ENCODE measurements at places on chromosomes 2 and 18.

DNA sequence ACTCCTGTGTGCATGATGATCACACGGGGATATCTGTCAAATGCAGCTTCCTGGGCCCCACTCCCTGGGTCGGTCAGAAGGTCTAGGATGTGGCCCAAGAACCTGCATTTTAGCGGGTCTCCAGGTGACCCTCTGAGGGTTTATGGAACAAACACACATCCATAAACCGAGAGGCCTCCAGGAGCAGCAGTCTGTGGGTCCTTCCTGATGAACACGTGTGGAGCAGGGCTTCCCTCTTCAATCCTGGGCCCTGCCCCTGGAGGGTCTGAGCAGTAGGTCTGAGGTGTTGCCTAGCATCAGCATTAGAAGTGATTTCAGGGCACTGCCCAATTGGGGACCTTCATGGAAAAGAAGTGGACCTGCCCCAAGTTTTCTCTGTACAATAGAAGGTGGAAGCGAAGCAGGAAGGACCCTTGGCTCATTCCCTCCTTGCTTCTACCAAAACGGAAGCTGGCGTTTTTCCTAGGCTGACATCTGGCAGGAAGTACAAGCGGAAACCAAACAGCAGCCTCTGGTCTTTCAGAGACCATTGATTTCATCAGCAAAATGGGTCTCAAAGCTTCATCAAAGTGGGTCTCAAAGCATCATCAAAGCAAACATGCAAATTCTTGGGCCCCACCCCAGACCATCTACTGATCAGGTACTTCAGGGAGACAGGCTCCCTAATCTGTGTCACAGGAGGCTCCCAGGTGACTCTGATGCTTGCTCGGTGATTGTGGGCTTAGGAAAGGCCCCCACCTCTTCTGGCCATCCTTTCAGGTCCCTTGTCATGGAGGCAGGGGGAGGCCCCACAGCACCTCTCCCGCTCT lies 30.7 kb downstream of the INO80C start:
- DNase-seq, result no peak

DNA sequence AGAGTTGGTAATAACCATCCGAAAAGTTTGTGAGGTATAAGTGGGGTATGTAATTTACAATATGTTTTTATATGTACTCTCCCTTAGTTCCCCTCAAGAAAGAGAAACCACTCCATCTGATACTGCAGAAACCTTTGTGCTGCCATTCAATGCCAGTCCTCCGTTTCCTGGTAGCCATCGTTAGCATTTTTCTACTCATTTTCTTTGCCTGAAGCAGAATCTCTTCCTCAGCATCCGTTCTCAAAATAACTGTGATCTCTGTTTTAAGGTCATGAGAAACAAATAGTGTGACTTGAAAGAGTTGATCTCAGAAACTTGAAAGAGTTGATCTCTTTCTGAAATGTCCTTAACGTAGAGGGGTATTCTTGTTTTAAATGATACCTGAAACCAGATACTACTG lies 996 bp downstream of the PTCD3 start:
- DNase-seq, result no peak

- DNase-seq, result no peak
Measured at GRCh38 chr2:217804791-217805667, 197.8 kb downstream of the TNS1 start.

GRCh38 chr2:45312275-45312674 lies 298.8 kb downstream of the SRBD1 start:
- DNase-seq, result no peak

GRCh38 chr2:174007010-174007409 lies 41.8 kb upstream of the SP3 start:
- no peak for DNase-seq

DNA sequence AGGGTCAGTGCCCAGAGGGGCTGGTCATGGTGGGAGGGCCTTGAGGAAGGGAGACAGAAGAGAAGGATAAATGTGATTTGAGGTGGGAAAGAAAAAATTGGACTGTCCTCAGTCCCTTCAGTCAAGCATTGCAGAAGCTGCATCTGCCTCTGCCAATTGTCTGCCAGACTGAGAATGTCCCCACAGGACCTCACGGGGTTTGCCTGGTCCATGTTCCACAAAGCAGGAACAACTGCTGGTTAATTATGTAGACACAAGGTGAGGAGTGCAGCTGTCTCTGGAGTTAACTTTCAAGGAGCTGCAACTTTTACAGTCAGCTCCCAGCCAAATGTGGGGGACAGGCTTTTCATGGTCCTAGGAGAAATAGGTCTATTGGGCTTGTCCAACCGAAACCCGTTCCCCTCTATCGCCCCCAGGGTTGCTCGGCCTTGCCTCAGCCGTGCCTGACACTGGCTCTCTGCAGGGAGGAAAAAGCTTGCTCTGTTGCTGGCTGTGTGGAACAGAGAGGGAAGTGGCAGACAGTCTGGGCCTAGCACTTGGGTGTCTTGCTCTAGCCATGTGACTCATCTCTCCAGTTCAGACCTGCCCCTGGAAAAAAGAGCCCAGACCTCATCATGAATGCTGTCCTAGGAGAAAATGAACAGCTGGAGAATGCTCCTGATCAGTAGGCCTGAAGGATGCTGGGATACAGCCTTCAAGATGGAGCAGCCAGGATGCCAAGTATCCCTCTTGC lies 31.1 kb upstream of the PAX8 start:
- DNase-seq, result no peak

DNA sequence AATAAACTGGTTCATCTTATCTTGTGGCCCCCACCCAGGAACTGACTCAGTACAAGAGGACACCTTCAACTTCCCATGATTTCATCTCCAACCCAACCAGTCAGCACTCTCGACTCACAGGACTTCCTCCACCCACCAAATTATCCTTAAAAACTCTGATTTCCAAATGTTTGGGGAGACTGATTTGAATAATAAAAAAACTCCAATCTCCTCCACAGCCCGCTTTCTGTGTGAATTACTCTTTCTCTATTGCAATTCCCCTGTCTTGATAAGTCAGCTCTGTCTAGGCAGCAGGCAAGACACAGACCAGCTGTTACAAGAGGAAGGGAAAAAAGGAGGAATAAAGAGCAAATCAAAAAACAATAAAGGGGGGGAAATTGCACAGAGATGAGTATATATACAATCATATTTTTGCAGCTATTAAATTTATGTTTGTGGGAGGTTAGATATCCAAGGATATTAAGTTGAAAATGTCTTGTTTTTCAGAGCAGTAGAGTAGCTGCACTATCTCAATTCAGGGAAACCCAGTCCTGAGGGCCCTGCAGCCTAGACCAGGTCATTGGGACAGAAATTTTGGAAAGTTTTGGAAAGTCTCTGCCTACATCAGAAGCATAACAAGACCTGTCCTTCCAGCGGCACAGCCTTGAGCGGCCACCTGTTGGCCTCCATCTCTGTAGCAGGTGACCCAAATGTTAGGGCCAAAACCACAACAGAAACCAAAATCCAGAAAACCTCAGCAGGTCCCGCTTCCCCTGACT lies 32.8 kb upstream of the SIGLEC15 start:
- DNase-seq, result no peak

DNA sequence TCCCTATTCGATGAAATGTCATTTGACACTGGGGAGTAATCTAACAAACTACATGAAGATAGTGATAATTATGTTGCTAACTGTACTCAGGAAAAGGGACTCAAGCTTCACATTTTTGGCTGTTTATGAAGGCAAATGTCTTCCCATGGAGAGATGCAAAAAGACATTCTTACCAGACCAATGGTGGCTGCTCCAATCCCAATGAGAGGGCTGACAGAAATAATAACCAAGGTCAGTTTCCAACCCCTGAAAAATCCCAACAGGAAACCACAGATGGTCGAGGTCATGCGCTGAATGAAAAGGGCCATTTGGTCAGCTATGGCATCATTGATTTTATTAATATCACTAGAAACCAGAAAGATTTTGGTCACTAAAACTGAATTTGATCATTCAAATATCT lies 37.6 kb downstream of the ABCB11 start:
- DNase-seq, result no peak

- no peak for DNase-seq
Measured at GRCh38 chr2:120465012-120465700, 119.2 kb downstream of the INHBB start.

- DNase-seq, result peak; percentile 57
Measured at GRCh38 chr2:235779444-235779896, 285.6 kb downstream of the AGAP1 start.

All from activated naive CD8-positive, alpha-beta T cell treated with anti-CD3 and anti-CD28 coated beads for 36 hours (primary cell).